GDM1 (cell line): ENCODE measurements at places on chromosomes 11 and 22.

DNA sequence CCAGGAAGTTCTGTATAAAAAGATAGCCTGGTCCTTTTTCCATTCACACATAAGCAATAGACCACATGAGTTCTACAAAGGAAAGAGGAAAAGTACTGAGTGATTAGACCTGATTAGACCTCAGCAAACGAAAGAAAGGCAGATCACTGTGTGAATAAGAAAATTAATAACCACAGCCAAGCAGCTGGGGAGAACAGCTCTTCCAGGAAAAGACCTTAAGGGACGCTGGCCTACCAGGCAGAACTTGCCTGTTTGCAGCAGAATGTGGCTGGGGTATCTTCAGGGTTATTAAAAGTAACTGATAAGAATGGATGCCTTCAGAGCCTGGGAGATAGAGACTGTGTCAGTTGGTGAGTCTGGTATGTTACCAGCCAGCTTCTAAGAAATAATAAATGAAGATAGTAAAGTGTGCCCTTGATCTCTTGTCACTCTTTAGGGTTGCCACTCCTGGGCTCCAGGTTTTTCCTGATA lies 172.9 kb downstream of the DBX1 start:
- DNase-seq = no peak

GRCh38 chr11:110960167-110960566 lies 247.9 kb upstream of the ARHGAP20 start:
- DNase-seq = no peak

- DNase-seq = no peak
Measured at GRCh38 chr11:21307874-21308273, 638.5 kb downstream of the NELL1 start.

GRCh38 chr22:32473388-32473952 lies 1.1 kb upstream of the FBXO7 start:
- DNase-seq = peak; percentile 39

GRCh38 chr11:131025421-131026125 lies 109.3 kb upstream of the SNX19 start:
- no peak for DNase-seq

GRCh38 chr11:66417000-66417399 lies 3.8 kb upstream of the NPAS4 start:
- DNase-seq = no peak

DNA sequence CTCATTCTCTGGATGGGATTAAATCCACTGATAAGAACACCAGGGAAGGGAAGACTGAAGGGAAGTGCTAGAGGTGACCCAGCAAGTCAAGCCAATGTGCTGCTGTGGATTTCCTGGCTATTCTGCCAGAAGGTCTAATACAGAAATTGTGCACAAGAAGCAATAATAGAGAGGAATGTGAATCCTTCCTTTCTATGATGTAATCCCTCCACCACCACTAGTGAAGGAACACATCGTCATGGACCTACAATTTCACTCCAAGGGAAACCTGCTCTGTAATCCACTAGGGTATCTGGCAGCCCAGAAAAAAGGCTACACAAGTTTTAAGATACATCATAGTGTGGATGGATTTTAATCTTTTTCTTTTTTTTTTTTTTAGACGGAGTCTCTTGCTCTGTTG lies 17.4 kb downstream of the LARGE2 start:
- no peak for DNase-seq

DNA sequence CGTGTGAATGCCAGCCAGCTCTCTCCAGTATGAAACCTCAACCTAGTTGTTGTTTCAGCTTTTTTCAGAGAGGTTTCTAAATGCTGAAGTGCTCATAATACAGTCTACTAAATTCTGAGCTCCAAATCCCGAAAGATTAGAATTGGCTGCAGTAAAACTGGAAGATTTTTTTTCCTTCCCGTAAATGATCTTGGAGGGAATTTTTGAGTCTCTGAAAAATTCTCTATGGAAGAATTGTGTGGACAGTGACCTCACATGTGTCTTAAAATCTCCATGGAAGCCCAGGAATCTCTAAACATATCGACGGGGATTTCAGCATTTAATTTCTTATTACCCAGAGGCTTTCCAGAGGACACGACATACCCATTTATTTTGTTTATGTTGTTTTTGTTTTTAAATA lies 1499.2 kb downstream of the LRRC4C start:
- no peak for DNase-seq
